ENCODE measurements at places on chromosomes 2 and 18.
A peak's percentile ranks its signal among the peaks of the same experiment; 100 is the strongest.

GRCh38 chr2:119823734-119824334 is 64.1 kb downstream of the PTPN4 start:
- DNase-seq: no peak

DNA sequence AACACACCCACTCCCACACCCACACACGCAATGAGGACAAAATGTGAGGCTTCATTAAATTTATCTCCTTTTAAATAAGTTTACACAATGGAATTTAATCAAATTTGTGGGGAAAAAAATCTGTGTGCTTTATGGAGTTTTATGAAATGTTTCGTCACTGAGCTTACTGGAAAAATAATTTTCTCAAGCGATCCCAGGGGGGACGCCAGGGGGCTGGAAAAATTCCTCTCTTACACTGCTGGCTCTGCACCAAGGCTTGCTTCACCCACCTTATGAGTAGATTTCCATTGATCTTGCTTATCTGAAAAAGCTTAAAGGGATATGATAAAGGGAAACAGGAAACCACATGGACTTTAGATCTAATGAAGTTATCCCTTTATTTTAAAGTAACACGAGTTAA is 95.5 kb downstream of the CABYR start:
- DNase-seq: no peak

DNA sequence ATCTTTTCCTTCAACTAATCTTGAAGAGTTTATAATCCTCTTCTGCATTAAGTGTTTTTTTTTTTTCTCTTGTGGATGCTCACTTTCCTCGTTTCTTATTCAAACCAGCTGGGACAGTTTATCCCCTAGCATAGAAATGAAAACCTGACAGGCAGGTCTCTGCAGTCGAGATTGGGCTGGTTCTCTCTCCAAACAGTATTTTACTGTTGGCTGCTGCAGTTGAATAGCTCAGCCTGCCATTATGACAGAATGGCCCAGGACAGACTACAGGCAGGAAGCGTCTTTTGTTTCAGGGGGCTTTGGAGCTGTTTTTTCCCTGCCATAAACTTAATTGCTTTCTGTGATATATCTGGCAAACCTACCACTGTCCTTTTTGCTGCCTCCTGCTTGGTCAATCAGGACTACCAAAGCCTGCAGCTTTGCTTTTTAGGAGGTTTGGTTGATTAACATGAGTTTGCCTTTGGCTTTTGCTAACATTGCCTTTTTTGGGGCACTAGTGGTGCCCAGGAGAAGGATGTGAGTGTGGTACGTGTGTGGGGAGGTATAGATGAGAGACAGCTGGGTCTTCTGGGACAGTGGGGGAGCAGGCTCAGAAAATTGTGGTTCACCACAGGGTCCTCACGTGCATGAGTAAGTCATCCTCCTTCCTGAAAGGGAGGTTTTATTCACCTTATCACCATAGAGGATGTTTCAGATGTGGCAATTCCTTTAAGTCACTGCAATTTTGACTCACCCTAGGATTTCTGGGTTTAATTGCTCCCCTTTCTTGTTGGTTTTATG is 128.7 kb downstream of the LYPD6B start:
- peak; percentile 6 for DNase-seq

GRCh38 chr2:201642086-201642578 is 1.2 kb downstream of the TMEM237 start:
- DNase-seq: no peak

GRCh38 chr2:151851761-151852160 is 23.5 kb upstream of the ARL5A start:
- no peak for DNase-seq

GRCh38 chr18:72407048-72407447 is 137.1 kb downstream of the CBLN2 start:
- no peak for DNase-seq

GRCh38 chr2:201532686-201533304 is 81.3 kb downstream of the STRADB start:
- no peak for DNase-seq

GRCh38 chr18:35424356-35424755 is 47.2 kb upstream of the ZNF396 start:
- DNase-seq: no peak

- no peak for DNase-seq
These were observed 234.2 kb downstream of the TCF4 start for GRCh38 chr18:55353806-55354205.

GRCh38 chr2:30932870-30933269 is 125.6 kb upstream of the CAPN13 start:
- DNase-seq: no peak

GRCh38 chr2:168119515-168120141 is 127.8 kb downstream of the STK39 start:
- DNase-seq: no peak

GRCh38 chr2:176637486-176638166 is 368.4 kb downstream of the MTX2 start:
- no peak for DNase-seq

DNA sequence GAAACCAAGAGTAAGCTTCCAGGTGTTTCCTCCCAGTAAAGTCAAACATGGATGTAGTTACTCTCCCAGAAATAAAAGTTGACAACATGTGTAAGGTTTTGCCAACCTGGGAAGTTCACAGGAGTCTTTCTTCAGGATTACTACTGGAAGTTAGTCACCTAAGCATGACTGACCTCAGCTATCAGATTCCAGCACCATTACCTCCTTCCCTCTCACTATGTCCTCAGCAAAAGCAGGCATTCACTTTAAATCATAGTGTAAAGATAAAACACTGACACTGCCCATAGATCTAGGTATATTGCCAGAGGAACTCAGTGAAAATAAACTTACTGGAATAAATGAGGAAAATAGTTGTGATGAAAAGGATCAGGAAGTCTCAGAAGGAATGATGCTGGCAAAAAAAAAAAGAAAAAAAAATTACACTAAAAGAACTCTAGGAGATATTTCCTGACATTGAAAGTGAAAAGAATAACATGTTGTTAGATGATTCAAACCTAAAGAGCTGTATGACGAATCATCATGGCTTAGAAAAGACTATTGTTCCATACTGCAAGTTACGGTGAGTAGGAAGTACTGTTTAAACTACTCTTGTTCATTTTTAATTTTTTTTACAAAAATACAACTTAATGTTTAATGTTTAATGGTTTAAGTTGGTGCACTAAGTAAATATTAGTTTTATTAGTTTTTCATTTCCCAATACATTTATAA is 484.5 kb upstream of the ZNF804A start:
- DNase-seq: no peak

GRCh38 chr2:201953880-201954279 is 79.8 kb upstream of the FZD7 start:
- DNase-seq: no peak

GRCh38 chr2:23592061-23592685 is 207.2 kb downstream of the KLHL29 start:
- no peak for DNase-seq

DNA sequence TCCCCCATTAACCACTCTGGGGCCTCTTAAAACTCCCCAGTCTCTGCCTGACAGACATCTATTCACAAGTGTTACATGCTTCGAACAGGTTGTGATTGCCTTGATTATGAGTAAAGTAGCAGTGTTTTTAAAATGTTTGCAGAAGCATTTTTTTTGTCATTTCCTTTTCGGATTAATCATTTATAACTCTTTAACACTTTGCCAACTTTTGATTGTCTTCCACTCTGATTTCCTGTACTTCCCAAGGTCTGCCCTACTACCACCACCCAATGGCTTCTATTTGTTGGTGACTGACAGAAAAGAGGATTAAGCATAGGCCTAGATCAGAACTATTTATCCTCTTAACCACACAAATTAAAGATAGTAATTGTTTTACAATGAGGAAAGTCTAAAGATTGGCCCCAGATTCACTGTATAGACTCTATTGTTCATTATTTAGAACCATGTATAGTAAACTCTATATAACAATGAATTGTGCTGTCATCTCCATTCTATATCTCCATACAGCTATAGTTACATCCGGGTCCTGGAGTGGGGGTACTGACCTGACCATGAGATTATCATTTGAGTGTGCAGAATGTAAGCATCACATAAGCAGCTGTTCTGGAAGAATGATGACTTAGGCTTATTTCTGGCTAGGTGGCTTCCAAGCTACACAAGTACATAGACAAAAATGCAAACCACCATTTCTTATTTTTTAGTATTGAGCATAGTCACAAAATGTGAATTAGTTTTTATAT is 110.3 kb upstream of the RBMS1 start:
- no peak for DNase-seq

GRCh38 chr2:3635171-3635974 is 22.6 kb upstream of the ALLC start:
- DNase-seq: no peak

- DNase-seq: no peak
These were observed 27.0 kb downstream of the GAD1 start for GRCh38 chr2:170843656-170844055.

DNA sequence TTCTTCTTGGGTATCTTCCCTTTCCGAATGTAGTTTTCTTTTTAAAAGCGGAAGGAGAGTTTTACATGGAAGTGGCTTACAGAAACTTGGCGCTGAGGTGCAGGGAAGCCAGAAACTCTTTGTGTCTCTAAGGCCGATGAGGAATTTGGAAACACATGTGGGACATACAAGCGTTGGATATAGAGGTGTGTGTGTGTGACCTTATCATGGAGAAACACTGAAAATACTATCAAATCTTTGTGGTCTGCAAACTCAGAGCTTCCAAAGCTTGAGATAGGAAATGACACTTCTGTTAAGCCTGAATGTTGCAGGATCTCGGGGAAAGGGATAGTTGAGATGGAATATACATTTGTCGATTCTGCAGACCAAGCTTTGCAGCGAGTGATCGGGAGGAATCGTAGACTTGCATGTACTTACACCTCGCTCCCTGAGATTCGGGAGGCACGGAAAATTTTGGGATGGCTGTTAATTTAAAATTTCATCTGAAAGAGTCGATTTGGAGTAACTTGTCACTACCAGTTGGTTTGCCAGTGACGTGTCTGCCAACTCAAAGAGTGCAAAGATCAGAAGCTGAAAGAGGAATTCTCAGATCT is 1.0 kb downstream of the NAB1 start:
- DNase-seq: no peak

Data from activated CD8-positive, alpha-beta memory T cell treated with anti-CD3 and anti-CD28 coated beads for 48 hours (primary cell).